COR-L47 (cell line): ENCODE measurements at places on chromosomes 3 and 15.

- no peak for DNase-seq
Observed at GRCh38 chr15:70197318-70197944, 99.7 kb upstream of the TLE3 start.

DNA sequence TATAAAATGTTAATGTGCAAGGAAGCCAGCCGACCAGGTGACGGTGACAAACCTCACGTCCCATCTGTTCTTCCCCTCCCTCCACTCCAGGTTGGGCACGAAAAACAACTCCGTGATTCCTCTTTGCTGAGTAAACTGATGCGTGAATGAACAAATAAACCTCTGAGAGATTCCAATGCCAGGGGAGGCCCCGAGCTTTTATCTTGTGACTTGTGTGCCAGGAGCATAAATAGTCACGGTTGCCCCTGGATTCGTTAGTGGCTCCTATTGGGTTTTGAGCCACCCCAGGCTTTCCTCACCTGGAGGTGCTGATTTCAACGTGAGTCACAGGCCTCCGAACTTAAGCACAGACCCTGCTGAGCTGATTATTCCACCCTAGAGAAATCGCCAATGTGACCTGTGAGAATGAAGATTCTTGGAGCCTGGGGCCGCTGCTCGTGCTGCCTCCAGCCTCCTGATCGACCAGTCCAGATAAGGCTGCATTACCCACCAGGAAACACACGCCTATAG, 119.2 kb downstream of the SHQ1 start:
- no peak for DNase-seq

GRCh38 chr3:88038566-88038965, 20.2 kb downstream of the CGGBP1 start:
- DNase-seq: no peak

DNA sequence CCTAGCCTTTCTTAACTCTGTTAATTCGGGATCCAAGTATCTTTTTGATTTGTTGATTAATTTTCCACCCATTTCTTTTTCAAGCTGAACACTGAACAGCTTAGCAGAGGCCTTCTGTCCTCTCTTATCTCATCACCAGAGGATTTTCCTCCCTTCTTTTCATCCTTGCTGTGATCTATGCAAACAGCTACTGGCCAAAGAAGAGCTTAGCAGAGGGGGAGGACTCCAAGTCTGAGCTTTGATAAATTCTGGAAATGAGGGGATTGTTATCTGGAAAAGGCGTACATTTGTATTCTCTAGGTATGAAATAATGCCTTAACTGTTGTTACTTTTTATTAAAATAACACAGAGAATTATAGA, 13.4 kb downstream of the DZIP3 start:
- DNase-seq: no peak

GRCh38 chr15:24772686-24773373, 97.3 kb downstream of the NPAP1 start:
- peak; percentile 4 for DNase-seq

- DNase-seq: no peak
Observed at GRCh38 chr3:31025541-31025940, 131.1 kb upstream of the GADL1 start.

DNA sequence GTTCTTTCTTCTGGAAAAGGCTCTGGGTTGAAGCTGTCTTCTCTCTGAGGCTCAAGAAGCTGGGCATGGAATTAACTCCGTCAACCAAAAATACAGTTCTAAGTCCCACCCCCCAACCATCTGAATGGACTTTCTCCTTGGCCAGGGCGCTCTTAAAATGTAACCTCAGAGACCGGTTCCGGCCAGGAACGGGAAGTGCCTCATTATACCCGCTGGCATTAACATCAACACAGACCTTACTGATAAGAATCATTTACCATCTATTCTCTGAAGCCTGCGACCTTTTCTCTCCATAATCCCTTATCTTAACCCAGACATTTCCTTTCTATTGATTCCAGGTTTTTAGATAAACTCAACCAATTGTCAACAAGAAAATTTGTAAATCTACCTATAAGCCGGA, 64.7 kb downstream of the ATP1B3 start:
- no peak for DNase-seq

DNA sequence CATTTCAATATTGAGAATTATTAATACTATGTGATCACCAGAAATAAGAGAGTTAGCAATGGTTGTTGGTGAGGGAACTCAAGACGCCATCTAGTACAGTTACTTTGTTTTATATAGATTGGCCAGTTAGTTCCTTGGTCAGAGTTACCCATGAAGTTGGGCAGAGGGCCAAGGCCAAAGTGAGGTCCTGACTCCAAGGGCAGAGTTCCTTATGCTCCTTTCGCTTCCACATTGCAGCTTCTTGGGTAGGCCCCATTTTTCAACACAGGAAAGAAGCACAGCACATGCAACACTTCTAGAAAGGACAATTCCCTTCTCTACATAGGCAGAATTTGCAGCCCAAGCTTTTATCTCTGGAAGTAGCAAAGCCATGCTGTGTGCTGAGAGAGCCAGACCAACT, 178.6 kb downstream of the KCNAB1 start:
- no peak for DNase-seq

GRCh38 chr3:14730703-14731382, 55.9 kb downstream of the C3orf20 start:
- DNase-seq: no peak

DNA sequence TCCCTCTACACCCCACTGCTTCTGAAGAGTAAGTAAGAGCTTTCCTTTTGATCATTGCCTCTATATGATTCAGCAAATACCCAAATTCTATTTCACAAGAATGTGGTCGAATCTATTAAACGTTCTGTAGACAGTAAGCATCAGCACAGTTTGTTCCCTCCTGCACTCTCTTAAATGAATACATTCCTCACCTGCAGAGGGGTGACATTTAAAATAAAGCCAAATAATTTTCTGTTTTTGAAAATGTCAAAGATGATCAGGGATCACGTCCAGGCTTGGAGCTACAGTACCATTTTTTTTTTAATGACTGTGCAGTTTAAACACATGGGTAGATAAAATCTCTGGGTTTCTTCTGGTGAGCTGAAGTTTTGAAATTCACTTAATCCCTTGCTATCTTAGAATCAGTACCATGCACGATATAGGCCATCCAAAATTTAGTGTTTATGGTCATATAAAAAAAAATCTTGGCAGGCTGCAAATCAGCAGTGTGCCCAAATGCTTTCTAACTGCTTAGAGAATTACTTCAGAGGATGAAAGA, 12.8 kb downstream of the PYDC2 start:
- no peak for DNase-seq
